ENCODE measurements at places on chromosomes 4 and X.

- DNase-seq, result no peak
Observed at GRCh38 chr4:39732728-39733127, 34.8 kb downstream of the UBE2K start.

GRCh38 chr4:18321956-18322530, 300.5 kb upstream of the LCORL start:
- DNase-seq, result no peak

- DNase-seq, result no peak
Observed at GRCh38 chrX:97311066-97311778, 427.5 kb downstream of the RPA4 start.

- DNase-seq, result no peak
Observed at GRCh38 chr4:26707342-26707741, 123.5 kb downstream of the TBC1D19 start.

DNA sequence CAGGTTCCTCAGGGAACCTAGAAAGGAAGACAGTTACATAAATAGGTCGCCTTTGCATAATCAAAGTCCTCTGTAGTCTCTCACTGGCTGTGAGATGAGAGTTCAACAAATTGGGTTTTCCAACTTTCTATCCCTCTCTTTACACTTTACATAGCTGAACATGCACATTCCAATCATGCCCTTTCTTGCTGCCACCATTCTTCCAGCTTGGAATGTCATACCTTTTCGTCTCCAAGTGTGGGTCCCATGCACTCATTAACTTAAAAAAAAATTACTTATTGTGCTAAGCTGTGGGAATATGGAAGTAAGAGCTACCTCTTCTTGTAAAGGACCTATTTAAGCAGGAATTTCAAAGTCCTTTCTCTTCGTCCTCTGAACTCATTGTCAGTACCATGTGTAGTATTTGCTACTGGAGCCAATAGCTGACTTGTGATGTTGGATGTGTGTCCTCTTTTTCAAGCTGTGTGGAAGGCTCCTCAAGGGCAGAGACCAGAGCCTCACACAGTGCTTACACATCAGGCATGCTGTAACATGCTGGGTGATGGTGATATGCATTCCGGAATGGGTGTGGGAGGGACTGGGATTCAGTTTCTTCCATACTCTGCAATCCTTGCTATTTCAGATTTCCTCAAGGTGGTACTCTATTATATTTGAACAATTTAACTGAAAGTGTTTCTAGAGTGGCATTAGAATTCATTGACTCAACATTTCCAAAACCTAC, 7.1 kb downstream of the ENOPH1 start:
- DNase-seq, result no peak

DNA sequence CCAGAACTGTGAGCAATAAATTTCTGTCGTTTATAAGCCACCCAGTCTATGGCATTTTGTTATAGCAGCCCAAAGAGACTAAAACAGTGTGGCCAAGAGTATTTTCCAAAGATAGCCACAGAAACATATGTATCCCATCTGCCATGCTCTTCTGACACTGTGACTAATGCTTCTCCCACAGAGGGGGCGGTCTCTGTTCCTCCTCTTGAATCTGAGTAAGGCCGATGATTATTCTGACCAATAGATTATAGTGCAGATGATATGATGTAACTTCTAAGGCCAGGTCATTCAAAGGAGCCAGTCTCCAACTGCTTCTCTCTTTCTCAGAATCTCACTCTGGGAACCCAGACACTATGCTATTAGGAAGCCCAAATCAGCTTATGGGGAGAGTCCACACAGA, 570.7 kb downstream of the BCOR start:
- DNase-seq, result no peak

DNA sequence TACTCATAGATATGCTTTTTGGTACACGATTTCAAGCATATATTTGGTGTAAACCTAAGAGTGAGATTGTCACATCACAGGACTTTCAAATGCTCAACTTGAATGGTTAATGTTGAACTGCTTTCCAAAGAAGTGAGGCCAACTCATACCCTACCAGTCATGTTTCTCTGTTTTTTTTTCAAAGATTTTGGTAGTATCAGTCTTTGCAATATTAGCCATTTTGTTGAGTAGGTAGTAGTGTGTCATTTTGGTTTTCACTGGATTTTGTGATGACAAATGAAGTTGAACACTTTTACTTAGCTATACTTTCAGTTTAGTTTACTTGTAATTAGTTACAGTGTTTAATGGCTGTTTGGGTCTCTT, 12.5 kb upstream of the HS3ST1 start:
- DNase-seq, result no peak

DNA sequence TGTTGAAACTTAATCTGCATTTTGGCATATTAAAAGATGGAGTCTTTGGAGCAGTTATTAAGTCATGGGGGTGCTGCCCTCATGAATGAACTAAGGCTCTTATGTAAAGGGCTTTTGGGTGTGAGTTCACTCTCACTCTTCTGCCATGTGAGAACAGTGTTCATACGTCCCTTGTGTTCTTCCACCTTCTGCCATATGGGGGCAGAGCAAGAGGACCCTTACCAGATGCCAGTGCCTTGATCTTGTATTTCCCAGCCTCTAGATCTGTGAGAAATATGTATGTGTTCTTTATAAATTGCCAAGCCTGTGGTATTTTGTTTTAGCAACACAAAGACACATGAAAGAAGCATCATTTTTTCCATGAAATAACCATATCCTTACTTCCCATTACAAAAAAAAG, 213.9 kb downstream of the SPOCK3 start:
- no peak for DNase-seq

GRCh38 chr4:152342293-152342692, 193.6 kb downstream of the FBXW7 start:
- DNase-seq, result no peak

DNA sequence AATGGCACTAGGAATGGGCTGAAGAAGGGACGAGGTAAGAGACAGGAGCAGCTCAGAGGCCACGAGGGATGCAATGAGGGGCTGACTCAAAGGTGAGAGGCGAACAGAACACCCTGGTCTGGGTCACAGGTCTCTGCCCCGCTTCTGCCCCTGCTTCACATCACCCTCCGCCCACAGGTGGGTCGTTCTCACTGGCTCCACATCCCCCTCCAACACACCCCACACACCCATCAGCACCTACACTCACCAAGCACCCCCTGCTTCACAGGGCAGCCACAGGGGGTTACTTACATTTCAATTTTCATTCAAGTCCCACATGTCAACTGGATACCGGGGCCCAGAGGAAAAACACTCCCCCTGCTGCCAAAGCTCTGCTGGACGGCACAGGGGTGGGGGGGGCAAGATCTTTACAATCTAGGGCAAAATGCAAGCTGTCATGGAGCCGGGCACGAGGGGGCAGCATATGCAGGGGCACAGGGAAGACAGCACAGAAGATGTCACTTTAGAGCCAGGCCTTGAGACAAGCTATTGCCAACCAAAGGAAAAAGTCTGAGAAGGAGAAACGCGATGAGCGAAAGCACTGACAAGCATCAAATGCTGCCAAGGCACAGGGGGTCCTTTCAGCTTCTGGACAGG, 94.0 kb downstream of the AFAP1 start:
- DNase-seq, result no peak

DNA sequence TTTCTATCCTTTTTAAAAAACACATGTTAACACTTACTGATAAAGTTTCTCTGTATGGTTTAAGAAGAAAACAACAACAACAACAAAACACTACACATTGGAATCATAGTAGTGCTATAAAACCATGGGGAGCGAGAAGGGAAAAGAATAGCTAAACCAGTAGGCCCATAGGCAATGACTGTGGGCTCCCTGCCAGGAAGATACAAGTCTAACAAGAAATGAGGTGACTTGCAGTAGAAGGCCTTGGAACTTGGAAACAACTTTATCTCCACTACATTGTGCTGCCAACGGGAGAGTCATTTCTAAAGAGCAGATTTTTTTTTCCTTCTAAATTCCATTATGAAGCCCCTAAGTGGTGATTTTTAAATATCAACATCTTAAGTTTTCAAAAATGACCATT, 78.0 kb downstream of the GPC4 start:
- DNase-seq, result no peak

DNA sequence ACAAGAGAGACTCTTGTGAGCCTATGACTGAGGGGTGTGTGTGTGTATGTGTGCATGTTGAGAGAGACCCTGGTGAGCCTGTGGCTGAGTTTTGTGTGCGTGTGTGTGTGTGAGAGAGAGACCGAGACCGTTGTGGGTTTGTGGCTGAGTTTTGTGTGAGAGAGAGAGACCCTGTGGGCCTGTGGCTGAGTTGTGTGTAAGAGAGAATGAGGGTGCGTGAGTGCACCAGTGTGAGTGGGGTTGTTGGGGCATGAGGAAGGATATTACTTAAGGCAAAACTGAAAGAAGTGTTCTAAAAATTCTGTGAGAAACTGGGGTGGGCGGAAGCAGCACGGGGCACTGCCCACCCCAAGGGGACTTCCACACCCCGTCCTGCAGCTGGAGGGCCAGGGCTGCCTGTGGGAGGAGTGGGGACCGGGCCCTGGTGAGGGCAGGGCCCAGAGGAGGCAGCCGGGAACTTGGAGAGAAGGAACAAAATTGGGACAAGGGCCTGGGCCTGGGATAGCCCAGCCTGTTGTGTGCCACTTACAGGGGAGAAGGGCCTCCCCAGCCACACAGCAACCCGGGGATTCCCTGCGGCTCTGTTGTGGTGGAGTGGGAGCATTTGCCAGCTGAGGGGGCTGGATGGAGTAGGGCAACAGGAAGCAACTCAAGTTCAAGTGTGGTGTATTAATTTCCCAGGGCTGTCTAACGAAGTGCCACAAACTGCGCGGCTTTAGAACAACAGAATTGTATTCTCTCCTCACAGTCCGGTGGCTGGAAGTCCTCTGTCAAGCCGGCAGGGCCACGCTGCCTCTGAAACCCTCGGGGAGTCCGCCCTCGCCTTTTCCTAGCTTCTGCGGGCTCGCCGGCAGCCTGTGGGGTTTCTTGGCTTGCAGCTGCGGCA, 22.1 kb downstream of the TMEM131L start:
- no peak for DNase-seq

DNA sequence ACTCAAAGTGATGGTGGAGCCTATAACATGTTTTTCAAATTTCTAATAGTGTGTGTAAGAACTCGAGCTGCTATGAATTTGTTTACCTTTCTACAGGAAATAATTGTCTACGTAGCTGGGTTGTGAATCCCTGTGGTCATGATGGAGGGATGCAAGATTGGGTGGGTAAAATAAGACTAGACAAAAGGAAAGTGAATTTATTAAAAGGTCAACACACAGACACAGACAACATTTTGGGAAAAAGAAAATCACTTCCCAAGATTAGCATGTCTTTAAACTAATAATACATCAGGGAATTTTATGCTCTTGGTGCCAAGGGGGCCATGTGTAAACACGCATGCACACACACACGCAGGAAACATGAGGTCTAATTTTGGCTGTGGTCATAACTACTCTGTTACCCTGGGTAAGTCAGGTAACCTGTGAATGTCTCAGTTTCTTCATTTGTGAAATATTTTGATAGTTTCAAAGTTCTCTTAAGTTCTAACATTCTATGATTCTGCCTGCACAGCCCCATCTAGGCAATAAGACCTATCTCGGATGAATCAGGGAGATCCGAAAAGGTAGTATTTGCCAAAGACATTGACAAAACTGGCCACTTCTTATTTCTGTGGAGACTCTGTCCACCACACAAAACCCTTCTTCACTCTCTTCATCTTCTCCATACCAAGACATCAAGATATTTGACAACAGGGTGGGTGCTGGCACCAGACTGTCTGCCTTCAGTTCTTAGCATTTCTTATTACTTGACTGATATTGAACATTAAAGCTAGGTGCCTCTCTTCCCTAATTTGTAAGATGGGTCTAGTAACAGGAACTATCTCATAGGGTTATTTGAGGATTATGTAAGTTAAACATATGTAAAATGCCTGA, 1.6 kb upstream of the UNC5C start:
- DNase-seq, result no peak

DNA sequence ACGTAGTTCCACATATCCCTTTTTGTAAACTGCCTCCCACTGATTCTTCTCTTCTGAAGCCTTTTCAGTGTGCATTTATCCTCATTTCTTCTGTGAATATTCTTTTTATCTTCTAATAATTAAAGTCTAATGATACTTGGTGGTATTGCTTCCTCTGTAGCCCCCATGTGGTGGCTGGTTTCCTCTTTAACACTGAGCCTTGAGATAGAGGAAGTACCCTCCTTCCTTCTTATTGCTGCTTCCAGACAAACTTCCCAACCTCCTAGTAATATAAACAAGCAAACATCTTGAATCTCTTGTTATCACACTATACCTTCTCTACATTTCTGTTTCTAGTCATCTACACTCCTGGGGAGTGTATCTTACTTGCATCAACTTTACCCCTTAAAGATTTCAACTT, 310.5 kb upstream of the GIMD1 start:
- no peak for DNase-seq

GRCh38 chr4:2923668-2924173, 39.5 kb downstream of the NOP14 start:
- no peak for DNase-seq

- DNase-seq, result no peak
Observed at GRCh38 chrX:7085879-7086278, 61.6 kb upstream of the STS start.

DNA sequence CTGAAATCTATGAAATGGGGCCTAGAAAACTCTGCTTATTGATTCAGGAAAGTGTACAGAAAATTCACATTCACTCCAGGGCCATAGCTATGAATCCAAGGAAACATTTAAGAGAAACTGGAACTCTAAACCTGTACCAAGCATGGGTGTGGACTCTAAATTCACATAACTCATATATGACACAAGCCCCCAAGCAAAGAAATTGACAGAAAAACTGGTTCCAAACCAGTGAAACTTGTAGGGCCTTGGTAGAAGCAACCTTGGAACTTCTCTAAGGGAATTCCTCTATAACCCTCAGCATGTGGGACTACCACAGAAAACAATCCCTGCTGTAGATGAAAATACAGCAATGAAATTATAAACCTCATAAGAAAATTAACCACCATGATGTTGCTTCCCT, 106.6 kb upstream of the NRK start:
- DNase-seq, result no peak

DNA sequence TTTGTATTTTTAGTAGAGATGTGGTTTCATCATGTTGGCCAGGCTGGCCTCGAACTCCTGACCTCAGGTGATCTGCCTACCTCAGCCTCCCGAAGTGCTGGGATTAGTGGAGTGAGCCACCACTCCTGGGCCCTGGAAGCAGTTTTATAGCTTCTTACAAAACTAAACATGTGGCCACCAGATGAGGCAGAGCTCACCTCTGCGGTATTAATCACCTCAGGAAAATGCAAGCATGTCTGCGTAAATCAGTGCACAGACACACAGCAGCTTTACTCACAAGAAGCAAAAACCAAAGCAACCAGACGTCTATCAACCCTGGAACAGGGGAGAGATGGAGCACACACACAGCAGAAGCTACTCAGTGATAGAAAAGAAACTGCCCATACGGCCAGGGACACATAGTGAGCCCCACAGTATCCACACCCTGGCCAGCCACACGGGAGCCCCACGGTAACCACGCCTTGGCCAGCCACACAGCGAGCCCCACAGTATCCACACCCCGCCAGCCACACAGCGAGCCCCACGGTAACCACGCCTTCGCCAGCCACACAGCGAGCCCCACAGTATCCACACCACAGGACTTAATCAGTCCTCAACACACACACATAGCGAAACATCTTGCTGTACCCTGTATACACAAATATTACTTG, 30.2 kb downstream of the PPP2R3B start:
- DNase-seq, result no peak

GRCh38 chr4:111433441-111433840, 711.8 kb upstream of the FAM241A start:
- no peak for DNase-seq

- DNase-seq, result no peak
Observed at GRCh38 chrX:34927866-34928265, 14.7 kb upstream of the FAM47B start.
